ENCODE measurements at places on chromosomes 12 and 14.

GRCh38 chr12:89370850-89371249 is 18.5 kb upstream of the DUSP6 start:
- H3K27me3 ChIP-seq, result no peaks in the 10 kb centered on the region
- H3K4me3 ChIP-seq, result no peak overlapping the region
- peaks cover 32% of the 10 kb centered on the region for H3K4me1 ChIP-seq
- DNase-seq, result no peak
- H3K27ac ChIP-seq, result no peak overlapping the region

DNA sequence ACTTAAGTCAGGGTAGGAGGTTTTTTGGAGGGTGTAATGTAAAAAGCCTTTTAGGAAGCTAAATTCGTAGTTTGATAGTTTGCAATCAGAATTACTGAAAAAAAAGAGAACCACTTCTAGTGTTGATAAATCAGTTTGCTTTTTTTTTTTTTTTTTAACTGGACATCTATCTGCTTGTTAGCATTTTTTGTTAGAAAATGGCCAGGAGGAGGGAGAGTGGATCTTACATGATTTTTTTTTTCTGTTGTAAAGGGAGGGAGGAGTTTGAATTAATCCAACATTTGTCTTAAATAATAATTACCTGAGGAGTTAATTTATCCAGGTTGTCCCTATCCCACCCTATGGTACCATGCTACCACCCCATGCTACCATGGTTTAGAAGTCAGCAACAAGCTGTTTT is 1.2 kb downstream of the FBXO34 start:
- DNase-seq, result no peak
- no peaks in the 10 kb centered on the region for H3K27me3 ChIP-seq
- H3K36me3 ChIP-seq, result no peaks in the 10 kb centered on the region

DNA sequence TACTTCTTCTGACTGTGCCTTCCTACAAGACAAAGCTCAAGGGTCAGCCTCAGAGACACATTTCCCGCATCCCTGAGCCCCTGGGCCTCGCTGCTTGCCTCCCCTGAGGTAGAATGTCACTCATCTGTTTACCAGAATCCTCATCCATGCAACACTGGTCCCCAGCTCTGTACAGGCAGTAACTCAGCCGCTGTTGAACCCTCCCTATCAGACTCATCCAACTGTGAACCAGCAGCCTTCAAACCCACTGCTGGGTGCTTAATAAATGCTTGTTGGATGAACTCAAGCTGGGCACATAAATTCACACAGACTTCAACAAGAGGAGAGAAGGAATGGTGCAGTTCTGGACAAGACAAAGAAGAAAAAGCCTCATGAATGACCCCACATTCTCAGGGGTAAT is 6.1 kb downstream of the NT5DC3 start:
- no peaks in the 10 kb centered on the region for H3K36me3 ChIP-seq
- no peaks in the 10 kb centered on the region for H3K27me3 ChIP-seq
- peaks cover 46% of the 10 kb centered on the region for H3K4me1 ChIP-seq
- DNase-seq, result no peak
- no peak overlapping the region for H3K27ac ChIP-seq
- H3K4me3 ChIP-seq, result no peak overlapping the region

DNA sequence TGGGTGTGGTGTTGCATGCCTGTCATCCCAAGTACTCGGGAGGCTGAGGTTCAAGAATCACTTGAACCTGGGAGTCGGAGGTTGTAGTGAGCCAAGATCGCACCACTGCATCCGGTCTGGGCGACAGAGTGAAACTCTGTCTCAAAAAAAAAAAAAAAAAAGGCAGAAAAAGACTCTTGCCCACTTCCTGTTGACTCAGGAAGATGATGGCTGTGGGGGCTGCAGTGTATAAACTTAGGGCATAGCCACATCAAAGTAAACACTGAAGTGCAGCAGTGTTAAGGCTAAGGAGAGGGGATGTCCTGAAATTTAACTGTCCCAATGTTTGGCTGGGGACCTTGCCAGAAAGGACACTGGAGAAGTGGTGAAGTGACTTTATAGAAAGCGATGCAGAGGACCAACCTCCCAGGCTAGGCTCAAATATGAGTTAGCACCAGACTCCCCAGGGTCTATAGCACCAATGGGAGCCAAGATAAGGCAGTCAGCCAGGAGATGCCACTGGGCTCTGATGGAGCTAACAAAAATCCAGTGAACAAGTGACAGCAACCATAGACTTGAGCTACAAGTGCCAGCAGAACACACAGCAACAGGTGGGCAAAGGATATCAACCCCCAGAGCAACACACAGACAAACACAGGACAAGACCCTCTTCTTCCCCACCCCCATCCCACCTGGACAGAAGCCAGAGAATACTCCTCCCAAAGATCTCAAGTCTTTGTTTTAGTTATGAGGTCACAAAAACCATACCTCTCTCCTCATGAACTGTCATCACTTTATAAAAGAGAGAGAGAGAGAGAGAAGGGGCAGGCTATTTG is 28.0 kb downstream of the NELL2 start:
- no peaks in the 10 kb centered on the region for H3K27me3 ChIP-seq
- no peak overlapping the region for H3K4me3 ChIP-seq

GRCh38 chr12:85784096-85784720 is 52.0 kb downstream of the RASSF9 start:
- H3K4me3 ChIP-seq, result no peak overlapping the region
- no peak for DNase-seq
- H3K36me3 ChIP-seq, result no peaks in the 10 kb centered on the region
- no peaks in the 10 kb centered on the region for H3K27me3 ChIP-seq

- no peak overlapping the region for H3K27ac ChIP-seq
- no peak for DNase-seq
- no peaks in the 10 kb centered on the region for H3K4me1 ChIP-seq
- no peak overlapping the region for H3K4me3 ChIP-seq
- no peaks in the 10 kb centered on the region for H3K36me3 ChIP-seq
- no peaks in the 10 kb centered on the region for H3K27me3 ChIP-seq
Measured at GRCh38 chr12:69405566-69405865, 46.0 kb downstream of the YEATS4 start.

- no peaks in the 10 kb centered on the region for H3K4me1 ChIP-seq
- H3K4me3 ChIP-seq, result no peak overlapping the region
- H3K27ac ChIP-seq, result no peak overlapping the region
Measured at GRCh38 chr14:94011795-94012194, 14.3 kb upstream of the OTUB2 start.

DNA sequence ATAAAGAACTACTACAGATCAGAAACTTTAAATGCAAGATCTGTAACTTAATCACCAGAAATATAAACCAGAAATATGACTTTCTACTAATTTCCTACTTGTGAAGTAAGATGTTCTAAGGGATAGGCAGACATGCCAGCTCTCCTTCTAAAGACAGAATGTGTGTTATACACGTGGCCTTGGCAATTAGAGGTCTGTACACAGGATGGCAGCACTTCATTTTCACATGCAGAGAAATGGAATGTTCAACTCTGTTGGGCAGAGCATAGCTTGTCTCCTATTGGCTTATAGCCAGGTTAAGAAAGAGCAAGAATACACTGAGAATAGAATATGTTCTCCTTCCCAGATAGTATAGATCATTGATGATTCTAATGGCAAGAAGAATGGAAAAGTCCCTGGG is 403.8 kb downstream of the DAD1 start:
- peaks cover 4% of the 10 kb centered on the region for H3K4me1 ChIP-seq
- no peaks in the 10 kb centered on the region for H3K27me3 ChIP-seq
- H3K4me3 ChIP-seq, result no peak overlapping the region
- no peak overlapping the region for H3K27ac ChIP-seq
- no peaks in the 10 kb centered on the region for H3K36me3 ChIP-seq

- H3K27ac ChIP-seq, result no peak overlapping the region
- DNase-seq, result no peak
- no peaks in the 10 kb centered on the region for H3K27me3 ChIP-seq
- peaks cover 63% of the 10 kb centered on the region for H3K4me1 ChIP-seq
- H3K4me3 ChIP-seq, result no peak overlapping the region
Measured at GRCh38 chr14:103730490-103731035, 15.0 kb downstream of the ZFYVE21 start.

DNA sequence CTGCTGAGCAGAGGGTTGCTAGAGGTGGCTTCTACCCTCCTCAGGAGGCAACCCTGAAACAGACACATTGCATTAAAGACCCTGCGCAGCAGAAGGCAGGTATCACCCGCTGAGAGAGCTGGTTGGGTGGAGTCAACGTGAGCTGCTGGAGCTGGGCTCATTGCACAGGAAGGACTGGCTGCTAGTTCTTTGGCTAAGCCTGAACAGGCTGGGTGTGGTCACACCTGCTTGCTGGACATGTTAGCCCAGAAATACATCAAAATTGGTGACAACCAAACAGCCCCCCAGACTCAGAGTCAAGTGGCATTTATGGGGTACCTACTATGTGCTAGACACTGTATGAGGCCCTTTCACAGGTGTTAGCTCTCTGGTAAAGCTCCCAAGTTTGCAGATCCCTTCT is 33.8 kb upstream of the IRF2BPL start:
- H3K36me3 ChIP-seq, result no peaks in the 10 kb centered on the region
- H3K4me1 ChIP-seq, result no peaks in the 10 kb centered on the region
- H3K27ac ChIP-seq, result no peak overlapping the region
- no peak overlapping the region for H3K4me3 ChIP-seq
- H3K27me3 ChIP-seq, result no peaks in the 10 kb centered on the region

DNA sequence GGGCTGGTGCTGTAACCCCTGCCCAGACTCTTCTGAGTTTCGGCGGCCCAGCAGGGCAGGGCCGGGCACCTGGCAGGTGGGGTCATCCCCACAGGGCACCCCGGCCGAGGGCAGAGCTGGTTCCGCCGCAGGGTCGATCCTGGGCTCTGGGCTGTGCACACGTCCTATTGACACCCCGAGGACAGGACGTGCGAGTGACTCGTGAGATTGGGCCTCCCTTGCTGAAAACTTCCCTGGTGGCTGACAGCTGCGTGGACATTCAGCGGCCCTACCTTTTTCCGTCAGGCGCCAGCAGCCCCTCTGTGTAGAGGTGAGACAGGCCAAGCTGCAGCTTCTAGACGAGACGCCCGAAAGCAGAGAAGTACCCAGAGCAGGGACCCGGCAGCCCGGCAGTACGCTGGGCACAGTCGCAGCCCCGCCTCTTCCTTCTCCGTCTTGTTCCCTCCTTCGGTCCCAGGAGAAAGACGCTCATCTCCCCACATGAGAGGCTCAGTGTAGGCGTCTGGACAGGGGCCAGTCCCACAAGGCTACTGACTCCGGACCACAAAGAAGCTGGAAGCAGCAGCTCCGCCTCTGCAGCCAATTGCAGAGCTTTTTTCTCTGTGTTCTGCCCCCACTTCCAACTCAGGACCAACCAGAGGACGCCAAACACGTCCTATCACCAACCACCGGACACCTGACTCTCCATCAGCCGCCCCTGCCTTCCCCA is at the start of gene LRCOL1:
Gene LRCOL1 (minus strand): TSS at position 532 of the 709 bp plus-strand sequence. CDS start 4,331 bp downstream, outside the sequence.
- no peak for DNase-seq
- H3K27me3 ChIP-seq, result no peaks in the 10 kb centered on the region
- no peak within 1 kb of the TSS for H3K4me3 ChIP-seq
- H3K36me3 ChIP-seq, result no peaks in the 10 kb centered on the region
- H3K4me1 ChIP-seq, result peaks cover 8% of the 10 kb centered on the region
